ENCODE measurements at places on chromosomes 6 and 20. TPM values are rescaled to one million over a fixed set of nuclear protein-coding genes. Genes with fewer than 3 reads are reported as not detected.

- no peak for DNase-seq
These were observed 17.2 kb upstream of the SNAP25 start for GRCh38 chr20:10201321-10201870.

DNA sequence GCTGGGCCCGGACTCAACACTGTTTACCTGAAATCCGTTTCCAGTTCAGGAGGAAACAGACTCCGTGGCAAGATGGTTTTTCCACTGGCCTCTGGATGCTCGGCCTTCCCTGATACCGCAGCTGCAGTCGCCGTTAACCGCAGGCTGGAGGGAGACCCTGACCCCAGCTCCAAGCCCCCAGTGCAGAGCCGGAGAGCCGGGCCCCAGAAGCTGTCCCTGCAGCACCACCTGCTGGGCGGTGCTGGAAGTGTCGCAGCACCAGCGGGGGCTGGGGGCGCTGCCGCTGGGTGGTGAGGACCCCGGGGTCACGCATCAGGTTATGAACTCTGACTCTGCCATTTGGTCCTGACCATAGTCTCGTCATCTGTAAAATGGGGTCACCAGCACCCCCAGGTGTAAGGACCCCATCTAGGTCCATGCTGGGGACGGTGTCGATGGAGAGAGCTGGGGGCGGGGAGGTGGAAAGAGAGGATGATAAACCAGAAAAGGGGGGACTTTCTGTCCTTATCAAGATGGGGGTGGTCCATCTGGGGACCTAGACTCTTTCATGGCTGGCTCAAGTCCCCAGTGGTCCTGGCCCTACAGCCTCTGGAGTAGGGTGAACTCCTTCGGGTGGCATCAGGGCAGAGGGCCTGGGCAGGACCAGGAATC lies 20.8 kb upstream of the CHRNA4 start:
- no peak for DNase-seq

DNA sequence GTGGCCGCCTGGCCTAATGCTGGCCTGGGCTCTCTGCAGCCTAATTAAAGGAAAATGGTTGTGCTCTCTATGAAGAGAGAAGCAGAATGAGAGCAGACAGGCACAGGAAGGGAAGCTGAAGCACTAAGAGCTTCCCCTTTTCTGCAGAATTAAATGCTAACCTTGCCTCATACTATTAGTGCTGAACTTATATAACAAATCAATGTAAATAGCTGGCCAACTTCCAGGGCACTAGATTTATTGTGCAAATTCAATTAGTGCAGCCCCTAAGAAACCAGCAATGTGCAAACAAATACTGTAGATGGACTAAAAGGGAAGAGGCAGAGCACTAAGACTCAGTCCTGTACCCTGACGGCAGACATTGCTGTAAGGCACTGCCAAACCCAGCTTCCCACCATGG lies 36.1 kb upstream of the INSM1 start:
- DNase-seq: no peak

DNA sequence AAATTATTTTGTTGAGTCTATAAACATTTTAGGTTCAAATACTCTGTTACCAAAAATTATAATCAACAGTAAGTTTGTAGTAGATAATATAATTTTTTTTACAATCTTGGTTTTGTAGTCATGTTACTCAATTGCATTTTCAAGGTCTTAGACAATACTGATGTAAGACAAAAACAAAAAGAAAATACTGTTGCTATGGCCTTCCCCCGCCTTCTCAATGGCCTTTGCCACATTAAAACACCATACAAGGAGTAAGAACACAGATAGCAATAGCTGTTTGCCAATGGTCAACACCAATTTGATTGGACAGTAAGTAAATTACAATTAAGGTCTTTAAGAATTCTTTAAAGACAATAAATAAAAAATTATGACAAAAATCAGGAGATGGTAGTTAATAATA lies 450.2 kb downstream of the CDC5L start:
- no peak for DNase-seq

GRCh38 chr20:7879883-7880282 lies 60.4 kb downstream of the HAO1 start:
- DNase-seq: peak; percentile 11

- no peak for DNase-seq
These were observed 239.1 kb downstream of the GRM1 start for GRCh38 chr6:146267946-146268345.

GRCh38 chr20:40238511-40238910 lies 450.5 kb downstream of the MAFB start:
- DNase-seq: no peak

DNA sequence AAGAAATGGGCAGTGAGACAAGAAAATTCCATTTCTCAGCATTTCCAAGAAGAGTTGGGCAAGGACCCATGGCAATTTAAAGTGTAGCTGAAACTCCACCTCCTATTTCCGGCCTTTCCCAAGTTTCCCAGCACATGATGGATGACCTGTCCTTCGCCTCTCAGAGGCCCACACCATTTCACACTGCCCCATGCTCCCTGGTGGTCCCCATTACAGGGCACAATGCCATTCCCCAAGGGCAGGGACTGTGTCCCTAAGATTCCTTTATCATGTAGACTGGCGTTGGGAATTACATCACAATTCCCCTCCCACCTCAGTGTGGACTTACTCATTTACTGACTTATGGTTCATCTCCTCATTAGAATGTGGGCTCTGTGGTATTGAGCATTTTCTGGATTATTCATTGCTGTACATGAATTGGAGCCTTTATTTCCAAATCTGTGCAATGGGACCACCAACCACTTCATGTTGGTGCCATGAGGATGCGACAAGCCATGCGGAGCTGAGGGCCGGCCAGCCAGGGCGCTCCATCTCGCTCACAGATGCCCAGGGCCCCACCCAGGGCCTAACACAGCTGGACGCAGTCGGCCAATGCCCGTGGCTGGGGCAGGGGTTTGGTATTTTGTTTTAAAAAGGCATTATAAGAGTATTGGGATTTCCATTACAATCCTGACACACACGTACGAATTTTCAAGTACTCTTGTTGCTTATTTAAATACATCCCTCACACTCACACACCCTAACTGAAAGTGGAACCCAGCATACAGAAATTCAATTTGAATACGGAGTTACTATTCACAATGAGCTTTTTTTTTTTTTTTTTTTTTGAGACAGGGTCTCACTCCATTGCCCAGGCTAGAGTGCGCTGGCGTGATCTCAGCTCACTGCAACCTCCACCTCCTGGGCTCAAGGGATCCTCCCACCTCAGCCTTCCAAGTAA lies 5.4 kb downstream of the ACSS1 start:
- DNase-seq: no peak

DNA sequence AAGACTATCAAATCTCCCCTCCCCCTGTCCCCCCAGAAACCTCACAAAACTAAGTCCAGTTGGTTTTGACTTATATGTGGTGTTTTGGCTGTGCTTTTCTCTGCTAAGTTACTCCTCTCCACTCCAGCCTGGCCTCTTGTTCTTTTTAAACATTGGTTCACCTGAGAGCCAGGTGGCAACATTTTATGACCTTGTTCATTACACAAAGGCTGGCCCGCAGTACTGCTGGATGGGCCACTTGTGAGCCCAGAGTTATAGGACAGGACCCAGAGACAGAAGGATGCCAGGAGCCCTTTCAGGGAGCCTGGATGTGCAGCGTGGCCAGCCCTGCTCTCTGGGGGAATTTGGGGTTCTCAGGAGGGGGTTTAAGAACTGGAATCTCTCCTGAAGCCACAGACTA lies 90.0 kb downstream of the RAMACL start:
- no peak for DNase-seq

- DNase-seq: no peak
These were observed 122.1 kb downstream of the LRRC1 start for GRCh38 chr6:53916804-53917463.

- no peak for DNase-seq
These were observed 72.3 kb downstream of the VEGFA start for GRCh38 chr6:43842231-43842794.

GRCh38 chr6:71602385-71603007 lies 283.9 kb upstream of the RIMS1 start:
- no peak for DNase-seq

DNA sequence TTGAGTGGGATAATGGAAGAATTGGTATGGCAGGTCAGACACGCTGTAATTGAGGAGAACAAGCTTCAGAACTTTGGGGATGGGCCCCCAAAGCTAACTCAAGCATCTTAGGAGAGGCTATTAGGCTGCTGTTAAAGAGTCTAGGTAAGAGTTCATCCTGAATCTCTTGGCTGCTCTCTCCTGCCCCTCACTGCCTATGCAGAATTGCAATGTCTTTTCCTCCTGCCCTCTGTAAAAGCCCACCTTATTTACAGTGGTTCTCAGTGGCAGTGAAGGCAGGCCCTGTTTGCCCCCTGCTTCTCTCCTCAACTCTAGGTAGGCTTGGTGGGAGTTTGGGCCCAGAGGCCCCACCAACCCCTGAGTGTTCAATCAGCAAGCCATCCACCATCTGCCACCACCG lies 55.0 kb downstream of the LYRM2 start:
- no peak for DNase-seq

- DNase-seq: no peak
These were observed 6.0 kb upstream of the FOXC1 start for GRCh38 chr6:1603708-1604107.

DNA sequence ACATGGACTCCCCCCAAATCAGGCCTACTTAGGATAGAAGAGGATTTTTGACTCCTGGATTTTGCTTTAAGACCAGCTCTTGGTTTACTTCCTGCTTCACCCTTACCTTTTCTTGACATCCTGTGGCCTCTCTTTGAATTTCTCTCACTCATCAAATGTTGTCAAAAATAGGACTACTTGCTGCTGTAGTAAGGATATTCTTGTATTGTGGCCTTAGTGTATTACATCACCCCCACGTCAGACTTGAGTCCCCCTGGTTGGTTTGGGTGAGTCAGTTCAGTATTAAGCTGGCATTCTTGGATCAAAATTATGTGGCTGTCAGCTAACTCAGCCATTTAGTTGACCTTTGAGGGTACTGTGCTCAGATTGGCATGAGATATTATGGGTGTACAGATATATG lies 1.1 kb downstream of the TPX2 start:
- no peak for DNase-seq

GRCh38 chr6:37784585-37784967 lies 35.0 kb upstream of the ZFAND3 start:
- DNase-seq: no peak

GRCh38 chr20:46347841-46348803 lies 39.8 kb upstream of the CDH22 start:
- no peak for DNase-seq

GRCh38 chr20:46253391-46253790 lies 54.9 kb downstream of the CDH22 start:
- DNase-seq: no peak

GRCh38 chr20:58094160-58094559 lies 134.3 kb downstream of the ANKRD60 start:
- DNase-seq: no peak

DNA sequence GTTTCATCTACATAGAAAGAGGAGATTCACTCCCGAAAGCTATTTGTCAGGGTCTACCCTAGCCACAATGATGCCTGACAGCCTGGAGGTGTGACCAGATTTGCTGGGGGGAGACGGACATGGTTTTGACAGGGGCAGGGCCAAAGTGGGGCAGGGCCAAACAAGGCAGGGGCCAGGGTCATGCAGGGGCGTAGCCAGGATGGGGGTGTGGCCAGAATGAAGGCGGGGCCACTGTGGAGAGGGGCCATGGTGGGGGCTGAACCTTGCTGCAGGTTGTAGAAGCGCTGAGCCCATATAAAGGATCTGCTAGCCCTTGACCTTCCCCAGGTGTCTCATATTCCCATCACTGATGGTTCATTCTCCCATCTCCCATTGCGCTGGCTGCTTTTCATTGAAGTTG lies 184.1 kb upstream of the SULF2 start:
- no peak for DNase-seq

GRCh38 chr6:117607511-117607910 lies 5.2 kb upstream of the GOPC start:
- DNase-seq: no peak

GRCh38 chr20:31711179-31712111 lies 11.2 kb downstream of the BCL2L1 start:
- DNase-seq: no peak

- DNase-seq: no peak
These were observed 25.2 kb upstream of the SRSF6 start for GRCh38 chr20:43432498-43432897.

DNA sequence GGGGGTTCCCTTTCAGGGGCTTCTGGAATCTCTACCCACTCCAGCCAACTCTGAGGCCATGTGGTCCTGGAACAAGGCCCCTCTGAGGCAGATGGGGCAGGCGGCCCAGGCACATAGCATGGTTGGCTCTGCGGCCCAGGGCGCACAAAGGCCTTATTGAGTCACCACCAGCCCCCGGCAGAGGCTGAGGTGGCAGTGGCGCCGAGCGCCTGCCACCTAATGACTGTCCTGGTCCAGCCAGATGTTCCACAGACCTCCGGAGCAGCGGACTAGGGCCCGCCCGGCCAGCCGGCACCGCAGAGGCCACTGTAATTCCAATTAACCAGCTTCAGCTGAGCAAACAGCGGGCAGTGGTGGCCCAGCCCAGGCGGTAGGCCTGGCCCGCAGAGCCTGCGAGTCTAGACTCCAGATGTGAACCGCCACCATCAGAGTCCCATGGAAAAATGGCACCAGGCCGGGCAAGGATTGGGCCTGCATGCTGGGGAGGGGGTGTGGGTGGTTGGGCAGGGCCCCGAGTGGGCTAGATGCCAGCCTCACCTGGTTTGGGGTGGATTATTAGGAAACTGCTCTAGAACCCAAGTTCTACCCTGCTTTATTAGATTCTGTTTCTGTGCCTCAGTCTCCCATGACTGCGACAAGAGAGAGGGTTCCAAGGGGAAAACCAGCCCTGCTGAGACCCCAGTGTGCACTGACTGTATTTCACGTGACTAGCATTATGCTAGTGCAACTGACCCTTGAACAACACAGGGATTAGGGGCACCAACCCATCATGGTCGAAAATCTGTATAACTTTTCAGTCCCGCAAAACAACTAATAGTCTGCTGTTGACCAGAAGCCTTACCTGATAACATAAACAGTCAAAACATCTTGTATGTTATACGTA lies 34.1 kb upstream of the ID1 start:
- DNase-seq: no peak

DNA sequence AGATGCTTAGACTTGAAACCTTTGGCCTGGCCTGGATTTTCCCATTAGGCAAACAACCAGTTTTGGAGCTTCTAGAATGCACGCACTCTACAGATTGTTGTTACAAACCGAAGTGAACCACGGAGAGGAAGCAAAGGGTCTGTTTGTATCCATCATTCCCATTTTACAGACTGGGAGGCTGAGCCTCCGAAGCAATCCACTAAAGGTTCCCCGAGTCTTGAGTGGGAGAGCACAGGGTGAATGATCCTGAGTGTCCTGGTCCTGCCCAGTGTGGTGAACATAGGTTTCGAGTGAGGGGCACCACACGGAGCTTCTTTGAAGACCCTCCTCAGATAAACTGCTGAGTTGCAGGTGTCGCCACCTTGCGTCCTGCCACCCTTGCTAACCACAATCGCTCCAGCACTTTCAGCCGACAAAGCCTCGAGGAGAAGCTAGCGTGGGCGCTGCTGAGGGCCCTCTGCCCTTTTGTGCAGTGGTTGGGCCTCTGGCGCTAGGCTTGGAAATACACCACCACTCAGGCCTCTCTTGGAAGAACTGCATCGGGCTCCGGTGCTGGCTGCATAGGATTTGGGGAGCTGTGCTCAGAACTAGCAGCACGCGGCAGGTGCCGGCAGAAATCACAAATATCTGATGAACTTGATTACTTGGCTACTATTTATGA lies 1.4 kb upstream of the PRDM13 start:
- no peak for DNase-seq

VSTM2L gene
- 0.50 TPM for polyA plus RNA-seq

C6orf15 gene
- not detected for polyA plus RNA-seq

CGAS gene
- polyA plus RNA-seq: 2.0 TPM

SMLR1 gene
- polyA plus RNA-seq: not detected

SPATS1 gene
- polyA plus RNA-seq: not detected

OR2J3 gene
- polyA plus RNA-seq: not detected

TPX2 gene
- 19.8 TPM for polyA plus RNA-seq

ENPP1 gene
- 22.5 TPM for polyA plus RNA-seq

TFAP2D gene
- not detected for polyA plus RNA-seq

ETV7 gene
- polyA plus RNA-seq: 0.81 TPM
